ENCODE measurements at places on chromosomes 16 and 17. TPM values are rescaled to one million over a fixed set of nuclear protein-coding genes. Genes with fewer than 3 reads are reported as not detected.

SDR42E2 gene
- 0.08 TPM for polyA plus RNA-seq

CHST4 gene
- 14.6 TPM for polyA plus RNA-seq

PDXDC1 gene
- polyA plus RNA-seq = 56.6 TPM

KRT20 gene
- polyA plus RNA-seq = not detected
